ENCODE measurements at places on chromosomes 1 and 21.

- no peak for DNase-seq
These were observed 102.8 kb downstream of the RHOU start for GRCh38 chr1:228837817-228838716.

GRCh38 chr1:47742890-47743760 is 254.1 kb downstream of the TRABD2B start:
- DNase-seq = no peak

DNA sequence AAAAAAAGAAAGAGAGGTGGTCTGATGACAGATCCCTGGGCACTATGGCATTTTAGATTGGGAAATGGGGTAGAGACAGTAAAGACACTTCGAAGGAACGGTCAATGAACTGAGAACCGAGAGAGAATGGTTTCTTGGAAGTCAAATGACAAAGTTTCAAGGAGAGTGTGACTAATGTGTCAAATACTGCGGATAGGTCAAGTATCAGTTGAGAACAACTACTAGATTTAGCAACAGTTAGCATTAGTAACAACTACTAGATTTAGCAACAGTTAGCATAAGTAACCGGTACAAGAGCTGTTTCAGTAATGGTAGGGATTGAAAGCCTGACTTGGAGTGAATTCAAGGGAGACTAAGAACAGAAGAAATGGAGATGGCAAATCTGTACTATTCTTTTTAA is 35.0 kb downstream of the UROD start:
- DNase-seq = no peak

DNA sequence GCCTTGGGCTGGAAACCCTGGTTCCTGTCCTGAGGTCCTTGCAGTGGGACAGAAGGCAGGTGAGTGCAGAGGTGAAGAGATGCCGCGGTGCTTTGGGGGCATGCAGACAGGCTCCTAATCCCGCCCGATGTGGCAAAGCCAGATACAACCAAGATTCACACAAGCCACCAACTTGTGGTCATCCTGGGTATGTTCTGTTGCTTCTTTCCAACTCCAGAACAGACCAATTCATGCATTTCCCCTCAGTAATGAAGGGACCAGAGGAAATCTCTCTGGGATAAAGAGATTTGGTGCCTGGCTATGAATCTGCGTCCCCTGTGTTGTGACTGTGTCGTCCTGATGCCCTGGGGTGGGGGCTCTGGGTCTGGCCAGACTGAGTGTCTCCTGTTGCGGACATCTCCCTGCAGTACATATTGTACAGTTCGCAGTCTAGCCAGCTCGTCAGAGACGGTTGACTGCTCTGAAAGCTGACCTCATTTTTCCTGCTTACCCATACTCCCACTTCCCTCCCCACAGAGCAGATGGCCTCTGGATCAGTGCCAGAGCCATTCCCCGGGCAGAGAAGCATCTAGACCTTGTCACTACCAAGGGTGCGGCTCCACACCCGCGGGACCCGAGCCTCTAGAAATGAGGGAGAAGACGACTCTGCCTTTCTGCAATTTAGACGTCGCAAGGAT is 216.3 kb downstream of the KIF26B start:
- DNase-seq = no peak

GRCh38 chr1:22207511-22208267 is 64.8 kb upstream of the WNT4 start:
- DNase-seq = no peak

DNA sequence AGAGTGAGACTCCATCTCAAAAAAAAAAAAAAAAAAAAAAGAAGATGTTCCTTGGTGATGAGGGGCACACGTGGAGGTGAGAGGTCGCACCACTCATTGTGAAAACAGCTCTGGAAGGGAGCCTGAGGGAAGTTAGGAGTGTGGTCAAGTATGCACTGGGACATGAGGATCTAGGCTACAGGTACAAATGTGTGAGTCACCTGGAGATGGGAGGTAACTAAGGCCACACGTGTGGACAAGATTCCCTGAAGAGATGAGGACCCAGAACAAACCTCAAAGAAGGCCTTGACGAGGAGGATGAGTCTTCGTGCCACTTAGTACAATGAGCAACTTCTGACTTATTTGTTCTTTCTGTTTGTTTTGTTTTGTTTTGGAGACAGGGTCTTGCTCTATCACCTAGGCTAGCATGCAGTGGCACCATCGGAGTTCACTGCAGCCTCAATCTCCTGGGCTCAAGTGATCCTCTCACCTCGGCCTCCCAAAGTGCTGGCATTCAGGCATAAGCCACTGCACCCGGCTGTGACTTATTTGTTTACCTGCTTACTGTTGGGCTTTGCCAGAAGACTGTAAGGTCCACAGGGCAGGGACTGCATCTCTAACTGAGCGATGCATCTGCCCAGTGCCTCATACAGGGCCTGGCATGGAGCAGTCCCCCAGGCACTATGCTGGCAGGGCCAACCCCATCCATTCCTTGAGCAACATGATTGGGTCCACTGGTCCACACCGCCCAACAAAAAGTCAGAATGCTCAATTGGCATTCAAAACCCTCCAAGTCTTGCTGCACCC is 6.4 kb downstream of the ASAP3 start:
- no peak for DNase-seq

GRCh38 chr1:210207597-210208450 is 24.8 kb upstream of the SERTAD4 start:
- no peak for DNase-seq

Measured in cortex of kidney (tissue), 1 donor.